ENCODE measurements at places on chromosomes 11 and 22. TPM values are rescaled to one million over a fixed set of nuclear protein-coding genes. Genes with fewer than 3 reads are reported as not detected.

Gene HBG2
- polyA plus RNA-seq = 0.54 TPM

Gene CCND1
- polyA plus RNA-seq = 20.1 TPM

DNA sequence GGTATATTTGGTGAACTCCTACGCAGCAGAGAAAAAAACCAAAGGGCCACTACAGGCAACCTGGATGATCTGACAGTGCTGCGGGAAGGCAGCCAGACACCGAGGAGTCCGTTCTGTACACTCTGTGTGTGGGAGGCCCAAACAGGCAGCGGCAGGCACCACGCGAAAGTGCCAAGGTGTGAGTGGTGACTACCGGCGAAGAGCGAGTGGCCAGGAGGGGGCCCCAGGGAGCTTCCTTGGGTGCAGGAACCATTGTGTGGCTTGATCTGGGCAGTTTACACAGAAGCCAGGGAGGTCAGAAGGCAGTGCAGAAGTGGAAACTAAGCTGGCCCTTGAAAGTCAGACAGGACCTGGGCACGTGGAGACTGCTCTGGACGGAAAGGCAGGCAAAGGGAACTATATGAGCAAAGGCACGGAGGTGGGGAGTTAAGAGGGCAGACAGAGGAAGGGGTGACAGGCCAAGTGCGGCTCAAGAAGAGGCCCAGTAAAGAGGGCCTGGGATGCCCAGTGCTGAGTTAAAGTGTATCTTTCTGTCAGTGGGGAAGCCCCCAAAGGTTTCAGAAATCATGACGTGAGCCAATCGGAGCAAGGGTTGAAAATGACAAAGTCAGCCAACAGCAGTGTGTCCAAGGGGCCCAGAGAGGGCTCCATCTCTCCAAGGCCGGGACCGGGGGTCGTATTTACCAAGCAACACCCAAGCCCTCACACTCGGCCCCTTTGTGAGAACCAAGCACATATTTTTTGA, 10.6 kb downstream of the TMEM184B start:
- no peaks in the 10 kb centered on the region for H3K27me3 ChIP-seq
- H3K4me1 ChIP-seq = peaks cover 33% of the 10 kb centered on the region
- H3K4me3 ChIP-seq = no peak overlapping the region
- peak; percentile 68 for DNase-seq

GRCh38 chr11:91650802-91651201, 573.8 kb upstream of the FAT3 start:
- H3K4me1 ChIP-seq = no peaks in the 10 kb centered on the region
- DNase-seq = no peak
- no peak overlapping the region for H3K27ac ChIP-seq
- no peak overlapping the region for H3K4me3 ChIP-seq

DNA sequence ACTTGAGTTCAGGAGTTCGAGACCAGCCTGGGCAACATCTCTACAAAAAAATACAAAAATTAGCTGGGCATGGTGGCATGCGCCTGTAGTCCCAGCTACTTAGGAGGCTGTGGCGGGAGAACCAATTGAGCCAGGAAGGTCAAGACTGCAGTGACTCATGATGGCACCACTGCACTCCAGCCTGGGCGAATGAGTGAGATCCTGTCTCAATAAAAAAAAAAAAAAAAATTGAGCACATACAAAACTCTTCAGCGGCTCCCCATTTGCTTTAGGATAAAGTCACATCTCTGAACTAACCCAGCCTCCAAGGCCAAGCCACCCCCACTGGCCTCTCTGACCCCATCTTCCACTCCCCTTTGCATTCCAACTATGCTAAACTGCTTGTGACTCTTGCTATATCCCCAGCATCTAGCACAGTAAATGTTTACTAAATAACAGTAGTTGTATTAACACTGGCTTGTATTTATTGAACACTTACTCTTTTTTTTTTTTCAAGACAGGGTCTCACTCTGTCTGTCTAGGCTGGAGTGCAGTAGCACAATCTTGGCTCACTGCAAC, 28.9 kb downstream of the CREB3L1 start:
- no peak overlapping the region for H3K4me3 ChIP-seq
- DNase-seq = peak; percentile 17
- H3K27me3 ChIP-seq = no peaks in the 10 kb centered on the region
- H3K27ac ChIP-seq = no peak overlapping the region
- no peaks in the 10 kb centered on the region for H3K36me3 ChIP-seq

DNA sequence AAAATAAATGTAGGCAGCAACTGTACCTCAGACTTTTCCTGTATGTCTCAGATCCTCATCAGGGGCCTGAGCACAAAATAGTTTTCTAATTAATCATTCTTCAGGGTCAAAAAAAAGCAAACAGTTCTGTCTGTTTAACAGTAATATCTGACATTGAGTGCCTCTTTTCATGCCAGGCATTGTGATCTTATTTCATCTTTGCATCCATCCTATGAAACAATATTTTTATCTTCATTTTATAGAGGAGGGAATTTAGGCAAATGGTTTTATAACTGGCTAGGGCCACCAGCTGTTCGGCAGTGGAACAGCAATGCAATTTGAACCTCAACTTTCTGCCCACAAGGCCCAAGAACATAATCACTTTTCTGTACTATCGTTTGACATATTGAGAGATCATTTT, 145.6 kb downstream of the WNT7B start:
- H3K27me3 ChIP-seq = no peaks in the 10 kb centered on the region
- DNase-seq = peak; percentile 40
- H3K36me3 ChIP-seq = no peaks in the 10 kb centered on the region
- H3K4me1 ChIP-seq = no peaks in the 10 kb centered on the region
- no peak overlapping the region for H3K4me3 ChIP-seq
- H3K27ac ChIP-seq = no peak overlapping the region

DNA sequence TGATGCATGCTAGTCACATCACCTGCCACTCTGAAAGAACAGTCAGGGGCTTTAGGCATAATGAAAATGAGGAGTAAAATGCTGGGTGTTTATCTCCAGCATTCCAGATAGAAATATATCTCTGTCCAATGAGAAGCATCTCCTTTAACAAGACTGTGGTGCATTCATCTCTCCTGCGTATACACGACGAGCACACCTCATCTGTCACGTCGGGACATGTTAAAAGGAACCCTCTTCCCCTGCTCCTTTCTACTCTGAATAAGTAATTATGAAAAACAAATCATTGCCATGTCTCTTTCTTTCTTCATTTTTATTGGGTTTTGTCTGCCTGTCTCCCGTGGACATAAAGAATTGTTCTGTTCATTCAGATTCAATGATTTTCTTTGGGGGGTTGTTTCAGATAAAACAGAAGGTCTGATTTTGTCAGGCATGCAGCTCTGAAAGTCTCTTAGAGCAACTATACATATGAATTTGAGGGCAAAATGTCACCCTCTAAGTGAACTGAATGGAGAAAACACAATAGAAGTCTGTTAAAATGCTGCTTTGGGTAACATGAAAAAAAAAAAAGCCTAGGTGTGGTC, 195.0 kb downstream of the MAML2 start:
- no peaks in the 10 kb centered on the region for H3K27me3 ChIP-seq
- peaks cover 3% of the 10 kb centered on the region for H3K4me1 ChIP-seq
- no peak for DNase-seq
- H3K27ac ChIP-seq = no peak overlapping the region
- no peaks in the 10 kb centered on the region for H3K36me3 ChIP-seq

- H3K4me1 ChIP-seq = no peaks in the 10 kb centered on the region
- no peaks in the 10 kb centered on the region for H3K36me3 ChIP-seq
- no peak overlapping the region for H3K4me3 ChIP-seq
- no peak overlapping the region for H3K27ac ChIP-seq
- DNase-seq = no peak
Observed at GRCh38 chr11:57900320-57900719, 123.4 kb upstream of the OR9Q1 start.
